C1 segment of cervical spinal cord (tissue), 14 donors: ENCODE measurements at places on chromosomes 4 and X.

DNA sequence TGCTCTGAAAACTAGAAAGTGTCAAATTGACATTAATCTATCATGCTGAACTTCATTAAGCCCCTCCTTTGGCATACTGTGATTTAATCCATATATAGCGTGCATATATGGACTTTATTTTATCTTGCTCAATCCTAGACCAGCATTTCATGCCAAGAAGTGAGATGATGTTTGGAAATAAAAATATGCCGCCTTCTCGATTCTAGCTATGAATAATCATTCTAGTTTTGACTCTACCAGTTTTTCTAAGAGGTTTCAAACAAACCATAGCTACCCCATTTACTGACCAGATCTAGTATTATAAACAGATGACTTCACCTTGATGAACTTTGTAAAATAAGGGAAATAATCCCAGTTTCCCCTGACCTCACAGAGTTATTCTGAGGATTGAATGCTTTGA is 95.0 kb downstream of the ARX start:
- no peak for DNase-seq

- no peak for DNase-seq
Measured at GRCh38 chr4:102114118-102114630, 231.1 kb downstream of the SLC39A8 start.

DNA sequence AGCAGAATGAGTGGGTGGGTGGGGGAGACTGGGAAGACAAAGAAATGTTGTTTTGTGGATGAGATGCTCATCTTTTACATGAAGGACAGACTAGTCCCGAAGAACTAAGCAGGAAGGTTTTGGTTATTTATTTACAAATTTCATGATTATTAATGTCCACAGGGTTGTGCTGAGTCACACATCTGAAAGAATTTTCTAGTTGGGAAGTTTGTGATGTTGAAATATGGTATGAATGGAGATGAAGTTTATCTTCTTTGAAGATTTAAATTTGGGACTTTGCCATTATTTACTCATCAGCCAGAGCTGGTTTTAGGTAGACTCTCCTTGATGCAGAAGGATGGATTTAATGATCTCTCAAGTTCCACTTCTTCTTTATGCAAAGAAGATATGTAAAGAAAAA is 75.5 kb downstream of the MOSPD2 start:
- no peak for DNase-seq

DNA sequence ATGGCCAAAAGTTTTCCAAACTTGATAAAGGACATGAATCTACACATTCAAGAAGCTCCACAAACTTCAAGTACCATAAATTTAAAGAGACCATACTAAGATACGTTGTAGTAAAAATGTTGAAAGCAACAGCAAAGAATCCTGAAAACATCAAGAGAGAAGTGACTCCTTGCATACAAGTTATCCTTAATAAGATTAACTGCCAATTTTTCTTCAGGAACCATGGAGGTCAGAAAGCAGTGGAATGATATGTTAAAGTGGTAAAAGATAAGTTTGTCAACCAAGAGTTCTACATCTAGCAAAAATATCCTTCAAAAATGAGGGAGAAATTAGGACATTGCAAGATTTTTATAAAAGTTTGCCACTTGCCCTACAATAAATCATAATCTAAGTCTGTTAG is 43.3 kb downstream of the BMP15 start:
- no peak for DNase-seq

DNA sequence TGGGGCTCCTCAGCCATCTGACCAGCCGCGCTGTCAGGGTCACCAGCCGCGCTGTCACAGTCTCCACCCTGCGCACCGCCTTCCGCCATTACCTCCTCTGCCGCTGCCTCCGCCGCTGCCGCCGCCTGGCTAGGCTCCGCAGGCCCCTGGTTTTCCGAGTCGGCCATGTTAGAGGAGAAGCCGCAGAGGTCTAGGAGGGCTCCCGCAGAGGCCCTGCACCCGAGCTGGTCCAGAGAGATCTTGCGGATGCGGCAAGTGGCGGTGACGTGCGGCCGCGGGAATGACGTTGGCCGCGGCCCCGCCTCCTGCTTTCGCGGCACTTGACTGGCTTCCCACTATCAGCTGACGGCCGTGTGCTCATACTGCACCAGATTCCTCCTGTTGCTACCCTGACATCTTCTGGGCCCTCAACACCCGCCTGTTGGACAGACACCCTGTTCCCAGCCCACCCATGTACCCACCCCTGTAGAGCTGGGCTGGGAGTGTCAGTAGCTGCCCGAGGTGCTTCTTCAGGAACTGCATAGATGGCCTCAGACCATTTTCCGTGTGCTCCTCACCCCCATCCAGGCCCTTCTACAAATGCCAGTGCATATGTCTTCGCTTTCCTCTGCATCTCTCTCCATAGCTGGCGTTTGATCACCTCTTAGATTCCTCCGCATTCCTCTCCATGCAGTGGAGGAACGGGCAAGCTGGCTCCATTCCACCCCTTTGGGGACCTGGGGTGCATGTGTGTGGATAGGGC is at the start of gene NAP1L5:
Gene NAP1L5 (minus strand): TSS at position 242 of the 742 bp plus-strand sequence. CDS start 75 bp downstream, at position 167.
- DNase-seq = peak; percentile 47

DNA sequence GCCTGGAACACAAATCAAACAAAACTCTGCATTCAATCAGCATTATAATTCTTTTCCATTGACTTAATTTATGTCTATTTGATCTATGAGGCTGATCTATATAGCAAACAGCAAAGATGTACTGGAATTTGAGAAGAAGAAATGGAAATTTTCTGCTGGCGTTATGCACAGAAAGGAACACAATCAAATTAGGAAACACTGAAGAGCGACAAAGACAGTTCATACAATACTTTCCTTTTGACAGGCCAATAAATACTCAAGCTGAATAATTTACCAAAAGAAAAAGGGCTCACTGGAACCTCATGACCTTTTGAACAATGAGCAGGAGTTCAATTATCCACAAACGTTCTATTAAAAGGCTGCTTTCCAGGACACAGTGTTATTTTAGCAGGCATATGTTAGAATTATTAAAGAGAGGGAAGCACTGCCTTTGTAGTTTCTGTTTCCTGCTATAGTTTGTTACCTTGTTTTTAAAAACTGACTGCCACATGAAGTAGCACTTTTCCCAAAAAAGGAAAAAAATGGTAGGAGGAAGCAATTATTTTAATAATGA is 8.1 kb downstream of the PDHA2 start:
- DNase-seq = no peak

DNA sequence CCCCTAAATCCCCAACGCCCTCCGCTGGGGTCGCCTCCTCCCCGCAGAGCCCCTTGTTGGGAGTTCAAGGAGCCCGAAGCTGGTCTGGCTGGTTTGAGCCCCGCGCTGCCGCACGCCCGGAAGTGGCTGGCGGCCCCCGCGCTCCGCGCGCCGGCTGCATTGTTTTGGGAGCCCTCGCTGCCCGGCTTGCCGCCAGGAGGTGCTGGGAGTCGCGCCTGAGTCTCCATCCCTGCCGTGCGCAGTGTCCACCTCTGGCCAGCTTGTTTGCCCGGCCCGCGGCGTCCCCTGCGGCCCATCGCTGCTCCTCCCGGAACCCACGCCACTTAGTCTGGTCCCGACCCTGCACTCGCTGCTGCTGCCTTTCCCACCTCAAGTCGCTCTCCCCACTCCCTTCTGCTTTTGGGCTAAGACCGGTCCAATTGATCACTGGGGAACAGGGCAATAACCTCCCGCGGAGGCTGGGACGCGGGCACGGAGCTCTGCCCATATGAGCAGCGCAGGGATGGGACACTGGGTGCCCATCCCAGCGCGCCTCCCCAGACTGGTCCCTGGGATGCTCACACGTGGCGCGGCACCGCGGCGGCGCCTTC is 2.2 kb upstream of the SFRP2 start:
- DNase-seq = no peak

DNA sequence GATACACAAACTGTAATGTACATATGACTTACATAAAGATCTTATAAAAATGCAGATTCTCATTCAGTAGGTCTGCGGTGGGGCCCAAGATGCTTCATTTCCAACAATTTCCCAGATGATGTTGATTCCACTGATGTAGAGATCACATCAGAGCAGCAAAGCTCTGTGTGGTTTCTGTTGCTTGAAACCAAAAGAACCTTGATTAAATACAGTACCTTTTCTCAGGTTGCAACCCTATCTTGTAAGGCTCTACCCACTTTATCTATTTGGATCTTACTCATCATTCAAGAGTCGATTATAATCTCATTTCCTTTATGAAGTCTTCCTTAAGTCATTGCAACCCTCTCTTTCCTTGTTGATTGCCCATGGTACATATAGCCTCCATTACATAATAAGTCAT is 816.8 kb downstream of the RPA4 start:
- DNase-seq = no peak

DNA sequence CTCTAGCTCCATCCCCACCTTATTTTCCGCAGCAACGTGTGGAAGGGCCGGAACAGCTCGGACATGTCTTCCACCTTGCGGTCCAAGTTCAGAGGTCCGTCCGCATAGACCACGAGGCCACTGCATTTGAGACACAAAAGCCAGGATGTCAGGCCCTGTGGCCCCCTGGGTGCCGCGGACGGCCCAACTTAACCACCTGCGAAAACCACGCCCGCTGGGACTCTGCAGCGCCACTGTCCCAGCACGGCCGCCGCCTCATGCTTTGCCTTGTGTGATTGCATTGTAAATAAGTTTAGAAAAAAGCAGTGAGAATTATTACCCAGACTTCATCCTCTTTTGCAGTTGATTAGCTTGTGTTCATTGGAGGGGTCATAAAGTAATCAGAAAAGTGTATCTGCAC is 58.2 kb upstream of the MXD4 start:
- no peak for DNase-seq

DNA sequence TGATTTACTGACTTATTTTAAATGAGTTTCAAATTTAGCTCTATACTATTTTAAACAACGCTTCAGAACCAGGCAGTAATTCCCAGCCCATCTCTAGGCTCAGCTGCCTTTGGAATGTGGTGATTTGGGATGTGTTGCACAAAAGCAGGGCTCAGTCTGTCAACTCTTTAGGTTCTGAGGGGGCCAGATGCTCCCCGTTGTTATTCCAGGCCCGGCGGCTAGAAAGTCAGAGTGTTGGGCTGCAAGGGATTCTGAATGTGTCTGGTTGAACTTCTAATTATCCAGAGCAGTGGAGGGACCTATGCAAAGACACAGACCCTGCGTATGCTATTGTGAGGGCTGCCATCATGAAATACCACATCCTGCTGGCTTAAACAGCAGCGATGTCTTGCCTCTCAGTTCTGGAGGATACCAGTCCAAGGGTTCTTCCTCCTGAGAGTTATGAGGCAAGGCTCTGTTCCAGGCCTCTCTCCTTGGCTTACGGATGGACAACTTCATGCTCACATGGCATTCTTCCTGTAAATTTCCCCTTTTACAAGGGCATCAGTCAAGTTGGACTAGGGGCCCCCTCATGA is 123.2 kb upstream of the TRIM2 start:
- DNase-seq = no peak

DNA sequence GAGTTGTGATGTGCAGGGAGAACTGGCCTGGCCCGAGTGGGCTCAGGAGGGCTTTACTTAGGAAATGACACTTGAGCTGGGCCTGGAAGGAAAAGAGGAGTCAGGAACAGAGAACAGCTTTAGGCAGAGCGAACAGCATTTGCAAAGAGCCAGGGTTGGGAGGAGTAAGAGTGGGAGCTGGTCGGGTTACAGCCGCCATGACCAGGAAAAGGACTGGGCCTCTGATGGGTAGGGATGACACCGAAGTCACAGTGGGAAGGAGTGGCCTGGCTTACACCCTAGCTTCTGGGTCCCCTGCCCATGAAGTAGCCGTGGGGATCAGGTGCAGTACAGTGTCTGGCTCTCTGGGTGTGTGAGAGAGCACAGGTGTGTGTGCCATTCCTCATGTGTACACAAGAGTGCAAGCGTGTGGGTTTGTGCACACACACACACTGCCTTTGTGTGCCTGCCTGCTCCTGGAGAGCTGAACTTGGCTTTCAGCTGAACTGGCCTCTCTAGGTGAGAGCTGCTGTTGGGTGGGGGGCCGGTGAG is 31.6 kb downstream of the TRMT44 start:
- DNase-seq = no peak

GRCh38 chrX:45769761-45770582 is 569.3 kb upstream of the DIPK2B start:
- DNase-seq = no peak

DNA sequence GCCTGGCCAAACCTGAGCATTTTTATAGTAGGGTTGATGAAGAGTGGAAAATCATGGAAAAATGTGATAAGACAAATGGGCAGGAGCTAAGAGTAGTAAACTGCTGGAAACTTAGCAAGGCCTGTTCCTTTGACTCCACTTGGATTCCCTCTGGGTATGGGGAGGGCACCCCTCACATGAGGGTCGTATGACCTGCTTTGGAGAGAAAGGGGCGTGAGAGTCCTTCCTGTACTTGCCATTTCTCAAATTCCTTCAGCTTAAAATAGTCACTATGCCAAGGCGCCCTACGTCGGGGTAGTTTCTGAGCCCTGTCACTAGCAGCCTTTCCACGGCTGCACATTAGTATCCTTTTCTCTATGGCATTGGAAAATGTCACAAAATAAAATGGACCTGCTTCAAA is 49.1 kb downstream of the GPRIN3 start:
- DNase-seq = no peak

DNA sequence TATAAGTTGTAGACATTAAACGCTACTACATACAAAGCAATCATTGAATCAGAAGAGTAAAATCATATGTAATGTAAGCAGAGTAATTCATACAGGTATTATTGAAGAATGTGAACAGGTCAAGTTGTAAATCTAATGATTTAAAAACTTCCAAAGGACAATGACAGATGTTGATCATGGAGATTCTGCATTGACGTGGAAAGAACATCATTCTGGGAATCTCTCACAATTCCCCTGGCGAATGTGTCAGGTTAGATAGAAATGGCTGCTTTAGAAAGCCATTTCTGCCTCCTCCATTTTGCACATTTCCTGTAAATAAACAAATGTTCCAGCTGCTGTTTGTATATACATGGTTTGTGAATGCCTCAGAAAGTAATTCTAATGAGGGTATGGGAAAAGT is 719.4 kb downstream of the ADGRL3 start:
- no peak for DNase-seq

DNA sequence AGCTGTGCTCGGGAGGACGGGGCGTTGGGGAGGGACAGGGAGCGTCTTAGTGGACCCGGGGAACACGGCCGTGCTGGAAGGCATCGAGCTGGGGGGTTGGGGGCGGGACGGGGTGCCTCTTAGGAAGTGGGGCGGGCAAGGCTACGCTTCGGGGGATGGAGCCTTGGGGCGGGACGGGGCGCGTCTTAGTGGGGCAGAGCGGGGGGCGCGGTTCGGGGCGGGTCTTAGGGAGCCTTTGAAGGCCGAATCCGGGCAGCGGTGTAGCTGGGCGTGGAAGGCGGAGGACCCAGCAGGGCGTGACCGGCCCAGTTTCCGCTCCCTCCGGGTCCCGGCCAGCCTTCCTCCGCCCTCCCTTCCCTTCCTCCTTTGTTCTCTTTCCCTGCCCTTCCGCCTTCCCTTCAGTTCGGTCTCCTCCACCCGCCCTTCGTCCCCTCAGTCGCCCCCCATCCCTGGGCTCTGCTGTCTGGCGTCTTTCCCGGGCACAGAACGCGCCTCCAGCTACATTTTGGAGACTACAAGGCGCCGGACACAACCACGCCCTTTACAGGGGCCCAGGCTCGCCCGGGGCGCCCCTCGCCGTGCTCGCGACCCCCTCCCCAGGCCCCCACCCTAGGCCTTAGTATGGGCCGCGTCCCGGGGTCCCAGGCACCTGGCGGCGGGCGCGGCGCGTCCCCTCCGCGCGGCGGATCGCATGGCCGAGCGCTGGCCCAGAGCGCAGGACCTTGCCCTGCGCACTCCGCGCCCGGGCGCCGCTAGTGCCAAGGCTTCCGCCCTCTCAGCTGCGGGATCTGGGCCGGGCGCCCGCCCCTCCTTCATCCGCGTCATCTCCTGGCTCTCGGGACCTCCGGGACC is at the start of gene ARSD:
Gene ARSD (minus strand): TSS at position 757 of the 852 bp plus-strand sequence. CDS start 64 bp downstream, at position 693.
- DNase-seq = peak; percentile 50
